Activated CD4-positive, CD25-positive, alpha-beta regulatory T cell (primary cell): ENCODE measurements at places on chromosomes 12 and 14.

GRCh38 chr12:21336656-21337055 lies 1.9 kb upstream of the SLCO1A2 start:
- no peak for DNase-seq

GRCh38 chr12:93780101-93780641 lies 103.0 kb downstream of the CRADD start:
- DNase-seq, result no peak

DNA sequence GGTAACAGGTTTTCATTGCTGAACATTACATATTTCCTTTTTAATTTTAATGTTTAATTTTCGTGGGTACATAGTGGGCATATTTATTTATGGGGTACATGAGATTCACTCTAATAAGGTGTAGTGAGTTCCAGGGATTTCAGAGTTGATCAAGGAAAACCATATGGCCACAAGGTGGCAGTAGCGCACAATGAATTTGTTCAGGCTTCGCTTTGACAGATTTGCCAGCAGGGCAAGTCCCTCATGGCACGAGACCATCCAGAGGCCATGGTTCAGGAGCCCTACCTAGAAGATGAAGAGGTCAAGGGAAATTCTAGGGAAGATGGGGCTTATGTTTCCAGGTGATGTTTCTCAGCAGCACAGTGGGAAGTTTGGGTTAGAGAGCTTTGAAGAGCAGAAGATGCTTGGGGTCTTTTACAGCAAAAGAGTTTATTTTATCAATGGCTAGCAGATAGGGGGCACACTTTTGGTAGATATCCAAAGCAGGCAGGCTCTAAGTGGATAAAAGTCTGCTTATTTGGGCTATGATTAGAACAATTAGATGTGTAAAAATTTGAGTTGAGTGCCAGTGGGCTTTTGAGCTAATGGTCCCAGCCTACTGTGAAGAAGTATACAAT lies 1004.4 kb downstream of the AACS start:
- DNase-seq, result no peak

DNA sequence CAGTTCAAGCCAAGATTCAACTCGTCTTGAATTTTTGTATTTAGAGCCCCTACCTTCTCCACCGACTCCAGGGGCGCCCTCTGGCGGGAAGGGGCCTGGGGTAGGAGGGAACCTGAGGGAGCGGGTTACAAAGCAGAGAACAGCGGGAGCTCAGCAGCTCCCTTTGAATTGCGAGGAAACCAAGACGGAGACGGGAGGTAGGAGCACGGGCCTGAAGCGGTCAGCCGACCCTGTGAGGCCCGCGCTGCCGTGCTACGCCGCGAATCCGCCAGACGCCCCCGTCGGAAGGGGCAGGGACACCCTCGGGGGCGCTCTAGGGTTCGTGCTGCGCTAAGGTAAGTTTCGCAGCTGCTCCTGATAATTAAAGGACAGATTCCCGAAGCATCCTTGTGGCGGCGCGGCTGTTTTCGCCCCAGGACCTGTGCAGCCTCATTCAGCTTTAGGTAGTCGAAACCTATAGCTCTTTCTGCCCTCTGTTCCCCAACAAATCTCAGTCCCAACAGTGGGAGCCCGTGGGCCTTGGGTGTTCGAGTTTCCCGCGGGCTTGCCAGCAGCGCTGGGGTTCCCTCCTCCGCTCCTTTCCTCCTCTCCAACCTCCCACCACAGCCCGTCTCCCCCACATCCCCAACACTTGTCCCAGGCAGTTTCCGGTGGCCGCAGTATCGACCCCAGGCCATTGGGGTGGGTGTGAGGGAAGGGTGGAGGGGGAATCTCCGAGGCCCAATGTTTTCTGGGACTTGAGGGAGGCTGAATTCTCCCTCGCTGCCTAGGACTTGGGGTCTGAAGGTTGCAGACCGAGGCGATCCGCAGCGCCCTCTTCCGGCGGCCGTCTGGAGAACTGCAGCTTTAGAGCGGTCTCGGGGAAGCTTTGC lies 5.1 kb upstream of the NKX2-1 start:
- no peak for DNase-seq

- no peak for DNase-seq
Measured at GRCh38 chr12:107491856-107492255, 193.7 kb upstream of the PWP1 start.

GRCh38 chr12:108643941-108644810 lies 10.5 kb upstream of the SELPLG start:
- DNase-seq, result no peak

DNA sequence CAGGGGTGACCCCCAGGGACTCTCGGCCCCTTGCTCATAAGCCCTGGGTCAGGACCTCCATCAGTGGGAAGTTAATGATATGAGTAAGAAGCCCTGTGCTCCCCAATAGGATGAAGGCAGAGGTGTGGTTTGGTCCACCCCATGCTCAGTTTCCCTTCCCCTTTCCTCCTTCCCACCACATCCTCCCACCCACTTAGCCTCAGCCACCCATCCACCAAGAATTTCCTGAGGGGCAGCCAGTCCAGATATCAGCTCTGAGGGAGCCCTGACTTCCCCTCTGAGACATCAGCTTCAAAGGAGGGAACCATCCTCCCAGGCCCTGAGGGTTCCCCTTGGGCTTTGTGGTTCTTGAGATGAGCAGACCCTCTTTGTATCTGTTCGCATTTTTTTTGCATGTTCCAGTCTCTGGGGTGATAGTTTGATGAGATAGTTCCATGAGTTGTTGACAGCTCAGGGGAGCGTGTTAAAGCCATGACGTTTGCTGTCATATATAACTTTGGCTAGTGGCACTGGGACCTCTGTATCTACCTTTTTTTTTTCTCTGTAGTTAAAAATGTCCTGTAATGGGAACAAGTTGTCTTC lies 71.2 kb downstream of the LGMN start:
- no peak for DNase-seq

GRCh38 chr14:66596241-66596985 lies 88.5 kb downstream of the GPHN start:
- no peak for DNase-seq

- no peak for DNase-seq
Measured at GRCh38 chr12:6122201-6122600, 2.3 kb downstream of the VWF start.

DNA sequence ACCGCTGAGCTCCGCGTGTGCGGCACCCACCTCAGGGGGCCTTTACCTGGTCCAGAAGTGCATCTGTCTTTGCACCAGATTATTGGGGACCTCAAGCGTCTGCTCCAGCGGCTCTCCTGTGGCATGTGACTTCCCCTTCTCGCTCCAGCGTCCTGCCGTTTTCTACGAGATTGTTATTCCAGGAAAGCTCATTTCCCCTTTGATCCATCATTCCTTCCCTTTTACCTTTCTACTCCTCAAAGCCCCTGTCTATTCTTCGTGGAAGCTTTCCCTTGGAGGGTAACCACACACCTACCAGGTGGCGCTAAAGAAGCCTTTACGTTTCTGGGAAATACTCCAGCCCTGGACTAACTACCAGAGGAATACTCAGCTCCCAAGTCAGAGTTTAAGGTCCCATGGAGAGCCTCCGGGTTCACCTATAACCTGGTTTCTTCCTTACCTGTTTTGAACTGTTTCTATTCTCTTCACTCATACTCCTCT lies 1.5 kb downstream of the FKBP4 start:
- no peak for DNase-seq

- no peak for DNase-seq
Measured at GRCh38 chr12:93369505-93369904, 8.2 kb upstream of the NUDT4 start.

GRCh38 chr12:104381731-104382480 lies 74.8 kb upstream of the CHST11 start:
- DNase-seq, result peak; percentile 66

DNA sequence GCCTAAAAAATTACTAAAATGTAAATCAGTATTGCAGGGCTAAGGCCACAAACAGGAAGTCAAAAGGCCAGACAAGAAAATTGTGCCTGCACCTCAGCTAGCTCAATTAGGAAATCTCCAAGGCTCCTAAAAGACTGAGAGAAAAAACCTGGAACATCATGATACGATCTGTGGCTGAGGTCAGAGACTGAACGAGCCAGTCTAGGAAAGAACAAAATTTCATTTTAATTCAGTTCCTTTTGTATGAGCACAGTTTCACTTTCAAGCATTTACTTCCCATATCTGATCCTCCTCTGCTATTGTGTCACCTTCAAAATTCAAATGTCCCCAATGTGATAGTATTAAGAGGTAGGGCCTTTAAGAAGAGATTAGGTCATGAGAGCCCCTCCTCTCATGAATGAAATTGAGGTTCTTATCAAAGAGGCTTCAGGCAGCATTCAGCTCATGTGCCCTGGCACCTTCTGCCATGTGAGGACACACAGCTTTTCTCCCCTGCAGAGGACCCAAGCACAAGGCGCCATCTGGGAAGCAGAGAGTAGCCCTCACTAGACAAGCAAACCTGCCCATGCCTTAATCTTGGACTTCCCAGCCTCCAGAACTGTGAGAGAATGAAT lies 14.8 kb downstream of the PRKAB1 start:
- no peak for DNase-seq
